Nucleus accumbens (tissue), 56 donors: ENCODE measurements at places on chromosomes 3 and 15.

DNA sequence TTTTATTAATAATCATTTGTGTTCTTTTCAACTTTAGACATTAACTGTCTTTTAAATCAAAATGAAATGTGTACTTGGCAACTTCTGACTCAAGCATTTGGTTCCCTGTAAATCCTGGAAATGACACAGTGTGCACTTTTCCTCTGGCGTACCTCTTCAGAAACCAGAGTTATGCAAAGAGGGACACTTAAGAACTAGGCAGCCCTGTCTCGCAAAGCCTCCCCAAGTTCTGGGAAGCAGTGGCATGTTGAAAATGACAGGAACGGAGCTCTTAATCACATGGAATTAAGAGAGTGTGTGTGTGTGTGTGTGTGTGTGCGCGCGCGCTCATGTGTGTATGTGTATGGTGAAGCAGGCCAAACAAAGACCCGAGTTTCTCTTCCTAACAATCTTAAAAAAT lies 707.4 kb downstream of the MECOM start:
- DNase-seq, result no peak

DNA sequence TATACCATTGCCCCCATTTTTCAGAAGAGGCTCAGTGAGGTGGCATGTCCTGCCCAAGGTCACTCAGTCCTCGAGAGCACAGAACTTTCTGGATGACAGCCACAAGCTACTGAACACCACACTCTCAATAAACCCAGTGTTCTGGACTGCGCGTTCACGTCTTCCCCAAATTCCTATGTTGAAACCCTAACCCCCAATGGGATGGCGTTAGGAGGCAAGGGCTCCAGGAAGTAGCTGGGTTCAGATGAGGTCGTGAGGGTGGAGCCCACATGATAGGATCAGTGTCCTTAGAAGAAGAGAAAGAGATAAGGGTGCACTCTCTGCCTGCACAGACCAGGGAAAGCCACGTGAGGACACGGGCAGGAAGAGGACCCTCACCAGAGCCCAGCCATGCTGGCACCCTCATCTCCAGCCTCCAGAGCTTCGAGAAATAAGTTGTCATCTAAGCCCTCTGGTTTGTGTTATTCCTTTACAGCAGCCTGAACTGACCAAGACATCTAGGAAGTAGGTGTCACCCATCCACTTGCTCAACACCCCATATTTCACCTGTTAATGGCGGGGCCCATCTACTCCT lies 324.0 kb downstream of the UACA start:
- no peak for DNase-seq

- peak; percentile 20 for DNase-seq
Measured at GRCh38 chr3:197520311-197521276, 35.2 kb downstream of the BDH1 start.

GRCh38 chr3:33910031-33910430 lies 111.6 kb downstream of the PDCD6IP start:
- DNase-seq, result no peak

- DNase-seq, result no peak
Measured at GRCh38 chr3:140572334-140572733, 105.5 kb upstream of the TRIM42 start.

- no peak for DNase-seq
Measured at GRCh38 chr15:49686599-49686998, 65.8 kb downstream of the DTWD1 start.

DNA sequence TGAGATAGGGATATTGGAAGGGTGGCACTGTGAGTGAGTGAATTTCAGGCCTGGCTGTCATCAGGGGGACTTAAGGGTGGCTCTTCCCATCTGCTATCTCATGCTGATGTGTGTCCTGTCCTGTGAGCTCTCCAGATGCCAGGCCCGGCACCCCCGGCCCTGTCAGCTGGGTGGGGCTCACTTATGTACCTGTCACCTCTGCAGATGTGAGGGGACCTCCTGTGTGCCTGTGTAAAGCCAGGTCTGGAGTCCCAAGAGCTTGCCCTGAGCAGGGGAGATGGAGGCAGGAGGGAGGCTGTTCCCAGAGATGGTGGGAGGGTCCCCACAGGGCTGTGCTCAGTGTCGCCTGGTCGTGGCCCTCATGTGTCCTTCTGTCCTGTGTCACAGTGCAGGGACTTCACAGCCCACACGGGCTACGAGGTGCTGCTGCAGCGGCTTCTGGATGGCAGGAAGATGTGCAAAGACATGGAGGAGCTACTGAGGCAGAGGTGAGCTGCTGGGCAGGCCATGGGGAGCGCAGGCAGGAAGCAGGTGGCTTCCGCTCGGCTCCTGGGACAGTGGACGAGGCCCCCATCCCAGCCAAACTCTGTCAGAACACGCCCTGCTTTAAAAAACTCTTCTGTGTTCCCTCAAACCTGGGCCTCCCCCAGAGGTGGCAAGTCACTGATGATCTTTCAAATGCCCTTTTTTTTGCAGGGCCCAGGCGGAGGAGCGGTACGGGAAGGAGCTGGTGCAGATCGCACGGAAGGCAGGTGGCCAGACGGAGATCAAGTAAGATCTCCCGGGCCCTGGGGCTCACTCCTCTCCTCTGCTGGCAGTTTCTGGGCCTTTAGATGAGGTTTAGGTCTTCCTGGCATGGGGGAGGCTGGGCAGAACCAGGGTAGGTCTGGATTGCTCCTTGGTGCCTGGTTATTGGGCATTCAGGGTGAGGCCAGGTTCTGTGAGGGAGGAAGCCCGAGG lies 23.1 kb downstream of the PSTPIP1 start:
- DNase-seq, result no peak

- DNase-seq, result no peak
Measured at GRCh38 chr15:75045332-75046015, 22.1 kb downstream of the PPCDC start.

DNA sequence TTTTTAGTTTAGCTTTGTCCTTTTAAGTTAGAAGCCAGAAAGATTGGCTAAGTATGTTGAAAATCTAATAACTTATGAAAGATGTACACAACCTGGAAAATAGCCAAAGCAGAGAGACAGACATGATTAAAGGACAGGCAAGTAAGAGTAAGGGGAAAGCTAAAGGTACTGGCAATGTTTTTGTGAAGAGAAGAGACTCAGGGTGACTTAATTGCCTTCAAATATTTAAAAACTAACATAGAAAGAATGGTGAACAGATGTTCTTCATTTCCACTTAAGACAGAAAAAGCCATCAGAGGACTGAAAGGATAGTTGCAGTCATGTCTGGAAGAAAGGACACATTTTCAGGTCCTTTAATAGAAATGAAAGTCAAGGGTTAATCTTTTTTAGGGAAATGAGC lies 68.8 kb downstream of the ZNF385D start:
- DNase-seq, result no peak

GRCh38 chr15:65192016-65192415 lies 6.9 kb upstream of the CLPX start:
- no peak for DNase-seq

DNA sequence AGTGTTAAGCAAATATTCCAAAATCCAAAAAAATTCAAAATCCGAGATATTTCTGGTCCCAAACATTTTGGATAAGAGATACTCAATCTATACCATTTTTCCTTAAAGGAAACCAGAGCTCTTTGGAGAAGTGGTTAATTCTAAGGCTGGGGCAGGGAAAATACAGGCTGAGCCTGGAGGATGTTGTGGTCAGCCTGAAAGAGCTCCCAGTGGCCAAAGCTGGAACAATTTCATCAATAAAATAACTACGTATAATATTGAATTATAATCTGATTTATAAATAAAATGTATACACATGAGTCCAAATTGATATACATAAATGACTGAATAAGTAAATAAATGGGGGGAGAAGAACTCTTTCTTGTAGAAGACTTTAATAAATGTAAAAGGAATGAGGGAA lies 24.6 kb downstream of the PPARG start:
- no peak for DNase-seq

DNA sequence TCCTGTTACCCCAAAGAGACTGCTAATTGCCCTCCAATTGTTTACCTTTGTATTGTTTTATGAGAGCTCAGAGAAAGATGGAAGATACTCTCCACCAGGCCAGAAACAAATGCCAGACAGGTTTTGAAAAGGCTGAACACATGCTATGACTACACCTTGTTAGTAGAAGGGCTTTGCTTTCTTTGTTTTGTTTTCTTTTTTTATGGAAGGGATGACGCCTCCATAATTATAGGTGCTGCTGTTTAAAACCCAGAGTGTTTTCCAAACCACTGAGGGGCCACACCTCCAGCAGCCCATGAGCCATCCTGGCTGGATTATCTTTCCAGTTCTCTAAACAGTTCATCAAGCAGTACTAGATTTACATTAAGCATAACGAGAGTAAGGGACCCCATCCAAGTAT lies 5.6 kb upstream of the FOXP1 start:
- no peak for DNase-seq

DNA sequence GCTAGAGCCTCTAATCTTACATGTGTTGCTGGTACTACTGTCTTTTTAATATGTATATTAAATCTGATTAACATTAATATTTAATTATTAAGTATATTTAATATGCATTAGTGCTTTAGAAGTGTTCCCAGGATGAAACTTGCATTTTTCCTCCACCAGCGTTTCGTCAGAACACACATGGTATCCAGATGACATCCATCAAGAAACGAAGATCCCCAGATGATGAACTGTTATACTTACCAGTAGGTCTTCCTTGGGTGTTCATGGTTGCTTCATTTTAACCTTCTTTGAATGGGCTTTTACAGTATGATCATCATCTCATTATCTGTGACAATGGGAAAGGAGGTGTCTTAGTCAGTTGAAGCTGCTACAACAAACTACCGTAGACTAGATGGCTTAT lies 238.0 kb downstream of the TP63 start:
- DNase-seq, result no peak

DNA sequence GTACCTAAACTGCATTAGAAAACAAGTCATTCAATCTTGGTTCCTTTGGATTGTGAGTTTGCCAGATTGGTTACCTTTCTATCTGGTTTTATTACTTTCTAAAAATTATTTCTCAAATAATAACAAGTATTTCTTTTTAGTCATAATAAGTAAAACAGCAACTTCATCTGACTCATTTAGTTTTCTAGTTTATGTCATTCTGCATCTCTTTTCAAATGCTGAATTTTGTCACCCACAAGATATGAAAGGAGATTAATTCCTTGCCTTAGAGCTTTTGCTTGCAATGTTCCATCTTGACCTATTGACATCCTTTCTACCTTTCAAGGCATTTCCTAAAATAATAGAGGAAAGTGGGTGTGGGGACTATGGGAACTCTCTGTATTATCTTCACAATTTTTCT lies 253.6 kb upstream of the PEX5L start:
- no peak for DNase-seq

DNA sequence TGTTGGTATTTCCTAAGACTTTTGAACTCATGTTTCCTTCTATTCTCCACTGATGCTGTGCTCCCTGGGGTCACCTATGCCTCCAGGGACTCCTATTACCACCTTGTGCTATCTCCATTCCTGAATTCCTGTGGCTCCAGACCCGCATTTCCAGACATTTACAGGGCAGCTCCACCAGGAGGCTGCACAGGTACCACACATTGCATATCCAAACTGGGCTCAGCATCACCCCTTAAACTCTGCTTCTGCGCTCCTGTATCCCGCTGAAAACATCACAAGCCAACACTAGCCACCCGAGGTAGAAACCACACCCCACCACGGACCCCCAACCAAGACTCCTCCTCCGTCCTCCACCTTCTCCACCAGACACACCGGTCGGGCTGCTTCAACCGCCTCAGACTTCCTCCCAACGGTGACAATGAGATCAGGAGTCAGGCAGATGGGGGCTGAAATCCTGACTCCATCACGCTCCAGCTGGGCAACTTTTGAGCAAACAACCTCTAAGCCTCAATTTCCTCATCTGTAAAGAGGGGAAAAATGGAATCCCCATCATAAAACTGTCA lies 10.4 kb downstream of the TNK2 start:
- no peak for DNase-seq

GRCh38 chr15:71249986-71250385 lies 134.7 kb downstream of the THSD4 start:
- DNase-seq, result no peak

GRCh38 chr3:171895900-171896299 lies 52.8 kb downstream of the TMEM212 start:
- DNase-seq, result no peak

GRCh38 chr15:42679285-42680141 lies 57.4 kb downstream of the CDAN1 start:
- no peak for DNase-seq

- no peak for DNase-seq
Measured at GRCh38 chr3:101695779-101696372, 9.4 kb upstream of the RPL24 start.

- no peak for DNase-seq
Measured at GRCh38 chr3:63130625-63131024, 147.5 kb upstream of the SYNPR start.

DNA sequence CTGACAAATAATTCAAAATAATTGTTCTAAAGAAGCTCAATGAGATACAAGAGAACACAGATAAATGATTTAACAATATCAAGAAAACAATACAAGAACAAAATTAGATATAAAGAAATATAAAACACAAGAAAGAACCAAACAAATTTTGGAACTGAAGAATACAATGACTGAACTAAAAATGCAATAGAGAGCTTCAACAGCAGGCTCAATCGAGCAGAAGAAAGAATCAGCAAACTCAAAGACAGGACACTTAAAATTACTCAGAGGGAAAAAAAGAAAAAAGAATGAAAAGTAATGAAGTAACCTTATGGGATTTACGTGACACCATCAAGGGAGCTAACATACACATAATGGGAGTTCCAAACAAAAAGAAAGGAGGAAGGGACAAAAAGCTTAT lies 32.1 kb downstream of the CCDC54 start:
- no peak for DNase-seq

DNA sequence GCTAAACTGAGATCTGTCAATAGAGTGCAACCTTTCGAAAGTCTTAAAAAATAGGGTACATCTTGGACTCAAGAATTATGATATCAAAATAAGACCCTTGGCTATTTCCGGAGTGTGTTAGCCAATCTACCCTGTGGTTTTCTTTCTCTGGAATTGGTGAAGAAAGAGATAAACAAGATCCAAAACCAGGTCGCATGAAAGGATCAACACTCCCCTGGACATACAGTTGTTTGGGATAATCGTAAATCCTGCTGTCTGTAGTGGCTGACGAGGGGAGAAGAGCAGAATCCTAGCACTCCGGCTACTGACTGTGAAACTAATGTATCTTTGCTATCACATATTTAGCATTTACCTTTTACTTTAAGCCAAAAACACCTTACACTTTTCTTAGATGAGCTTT lies 30.9 kb downstream of the FNDC3B start:
- no peak for DNase-seq

- peak; percentile 55 for DNase-seq
Measured at GRCh38 chr3:190586631-190587011, 72.7 kb downstream of the IL1RAP start.

GRCh38 chr3:123349566-123350435 lies 99.1 kb downstream of the ADCY5 start:
- DNase-seq, result no peak

DNA sequence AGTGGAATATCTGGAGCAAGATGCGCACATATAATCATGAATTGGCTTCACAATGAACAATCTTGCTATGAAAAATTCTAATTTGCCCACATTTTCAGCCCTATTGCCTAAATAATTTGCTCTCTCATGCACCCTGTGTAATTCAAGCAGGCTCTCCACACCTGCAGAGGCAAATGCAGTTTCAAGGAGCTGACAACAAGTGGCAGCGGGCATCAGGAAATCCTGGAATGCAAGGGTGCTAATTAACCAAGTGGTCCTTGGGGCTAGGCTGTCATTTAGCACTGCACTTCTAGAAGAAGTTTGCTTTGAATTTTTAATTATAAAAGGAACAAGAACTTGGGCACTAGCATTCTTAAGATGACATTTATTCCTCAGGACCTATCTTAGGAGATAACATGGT lies 56.3 kb upstream of the ICE2 start:
- no peak for DNase-seq
